ENCODE measurements at places on chromosomes 5 and 9. TPM values are rescaled to one million over a fixed set of nuclear protein-coding genes. Genes with fewer than 3 reads are reported as not detected.

GRCh38 chr9:129895376-129896268 is 60.4 kb downstream of the USP20 start:
- no peak for DNase-seq

DNA sequence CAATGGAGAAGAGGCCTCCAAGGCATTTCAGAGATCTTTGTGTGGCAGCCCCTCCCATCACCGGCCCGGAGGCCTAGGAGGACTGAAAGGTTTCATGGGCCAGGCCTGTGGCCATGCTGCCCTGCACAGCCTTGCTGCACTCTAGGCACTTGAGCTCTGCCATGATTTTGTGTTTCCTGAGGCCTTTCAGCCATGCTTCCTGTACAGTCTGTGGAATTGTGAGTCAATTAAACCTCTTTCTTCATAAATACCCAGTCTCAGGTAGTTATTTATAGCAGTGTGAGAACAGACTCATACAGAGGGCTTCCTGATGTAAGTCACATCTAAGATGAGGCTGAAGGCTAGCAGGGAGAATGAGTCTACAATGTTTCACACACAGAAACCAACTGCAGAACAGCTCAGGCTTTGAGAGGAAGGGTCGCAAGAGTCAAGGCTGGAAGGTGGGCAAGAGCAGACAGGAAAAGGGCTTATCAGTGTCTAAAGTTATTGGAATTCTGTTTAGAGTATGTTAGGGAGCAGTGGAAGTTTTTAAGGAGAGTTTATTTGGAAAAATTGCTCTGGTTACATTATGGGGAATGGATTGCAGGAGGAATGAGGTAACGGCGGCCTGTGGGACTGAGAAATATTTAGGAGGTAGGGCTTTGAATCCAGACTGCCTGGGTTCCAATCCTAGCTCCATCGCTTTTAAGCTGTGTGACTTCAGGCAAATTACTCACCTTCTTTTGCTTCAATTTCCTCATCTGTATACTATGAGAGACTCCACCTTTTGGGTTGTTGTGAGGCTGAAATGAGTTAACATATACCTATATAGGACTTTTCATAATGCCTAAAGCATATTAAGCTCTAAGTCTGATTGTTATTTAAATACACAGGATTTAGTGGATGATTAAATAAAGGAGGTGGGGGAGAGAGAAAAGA is 291.2 kb downstream of the CWC27 start:
- no peak for DNase-seq

DNA sequence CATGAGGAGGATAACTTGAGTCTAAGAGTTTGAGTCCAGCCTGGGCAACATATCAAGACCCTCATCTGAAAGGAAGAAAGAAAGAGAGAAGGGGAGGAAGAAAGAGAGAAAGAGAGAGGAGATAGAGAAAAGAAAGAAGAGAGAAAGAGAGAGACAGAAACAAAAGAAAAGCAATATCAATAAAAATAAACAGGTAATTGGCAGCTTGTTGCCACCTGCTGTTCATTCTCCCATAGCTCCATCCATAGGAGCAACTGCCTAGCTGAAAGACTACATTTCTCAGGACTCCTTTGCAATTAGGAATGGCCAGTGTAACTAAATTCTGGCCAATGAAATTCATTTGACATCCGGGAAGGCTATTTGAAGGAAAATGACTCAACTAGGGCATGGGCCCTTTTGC is 4.6 kb upstream of the TTC39B start:
- DNase-seq, result no peak

GRCh38 chr5:168291342-168291963 is at the start of gene WWC1:
Gene WWC1 (plus strand): TSS chr5:168291645. CDS start chr5:168292153, 508 bp downstream.
- peak; percentile 43 for DNase-seq

DNA sequence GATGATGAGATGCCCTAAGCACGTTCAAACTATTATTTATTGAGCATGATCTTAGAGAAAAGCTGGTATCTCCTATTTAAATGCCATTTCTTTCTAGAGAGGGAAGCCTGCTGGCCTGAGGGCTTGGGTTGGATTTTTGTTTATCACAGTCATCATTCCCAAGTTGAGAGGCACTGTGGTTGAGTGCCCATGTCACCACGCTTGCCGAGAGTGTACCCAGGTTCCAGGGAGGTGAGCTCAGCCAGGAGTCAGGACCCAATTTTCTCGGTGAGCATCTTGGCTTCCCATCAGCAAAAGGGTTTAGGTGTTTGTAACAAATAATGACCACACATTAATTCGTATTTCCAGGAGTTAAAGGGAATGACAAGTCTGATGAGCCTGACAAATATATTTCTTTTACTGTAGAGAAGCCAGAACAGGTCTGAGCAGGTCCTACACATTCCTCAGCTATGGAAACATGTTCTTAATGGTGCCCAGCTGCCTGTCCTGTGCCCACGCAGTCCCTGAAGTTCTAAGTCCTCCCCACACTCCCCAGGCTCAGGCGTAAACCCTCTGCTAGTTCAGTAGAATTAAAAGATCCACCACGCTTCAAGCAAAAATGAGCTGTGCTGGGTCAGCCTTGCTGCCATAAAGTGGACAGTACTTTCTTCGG is 258.9 kb upstream of the IRX2 start:
- DNase-seq, result peak; percentile 59

MAMDC2 gene
- total RNA-seq, result 11.2 TPM

GABRA6 gene
- total RNA-seq, result not detected

ADGRV1 gene
- 2.5 TPM for total RNA-seq

Measured in lower leg skin (tissue), 4 donors.